ENCODE measurements at places on chromosomes 6 and 20.

DNA sequence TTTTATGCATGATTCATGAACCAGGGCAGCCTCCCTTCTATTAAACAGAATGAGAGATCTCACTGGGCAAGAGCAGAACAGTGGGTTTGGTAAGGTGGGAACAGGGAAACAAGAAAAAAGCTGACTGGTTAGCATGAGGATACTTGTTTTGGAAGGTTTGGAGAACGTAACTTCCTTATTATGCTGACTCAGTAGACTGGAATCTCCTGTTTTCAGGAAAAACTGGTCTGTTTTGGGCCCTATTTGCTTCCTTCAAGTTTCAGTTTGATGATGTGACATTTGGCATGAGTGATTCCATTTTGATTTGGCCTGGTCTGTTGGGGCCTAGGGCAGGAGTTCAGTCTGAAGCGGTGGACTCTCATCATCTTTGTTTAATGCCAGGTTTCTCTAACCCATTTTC, 172.0 kb downstream of the MYLK4 start:
- no peak for DNase-seq

GRCh38 chr6:125859727-125860126, 69.0 kb downstream of the NCOA7 start:
- no peak for DNase-seq

- DNase-seq = peak; percentile 100
Measured at GRCh38 chr20:44187054-44187771, at the start of gene JPH2. TSS of gene JPH2 (minus strand) at chr20:44187188. CDS start at chr20:44186705, 483 bp downstream.

DNA sequence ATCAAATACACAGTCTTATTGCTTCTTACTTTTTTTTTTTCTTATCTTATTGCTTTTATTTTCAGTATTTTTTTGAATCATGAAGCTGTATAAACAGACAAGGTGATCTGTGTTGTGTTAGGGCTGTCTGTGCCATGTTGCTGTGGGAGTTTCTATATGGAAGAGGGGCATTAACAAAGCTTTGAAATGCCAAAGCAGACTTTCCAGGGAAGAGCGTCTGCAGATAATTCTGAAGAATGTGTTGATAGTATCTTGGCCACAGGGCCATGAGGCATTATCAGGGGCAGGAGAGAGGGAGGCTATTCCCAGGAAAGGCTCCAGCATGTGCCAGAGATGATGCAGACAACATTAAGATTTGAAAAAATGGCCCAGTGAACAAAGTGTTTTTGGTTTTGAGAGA, 354.5 kb downstream of the UTRN start:
- no peak for DNase-seq

DNA sequence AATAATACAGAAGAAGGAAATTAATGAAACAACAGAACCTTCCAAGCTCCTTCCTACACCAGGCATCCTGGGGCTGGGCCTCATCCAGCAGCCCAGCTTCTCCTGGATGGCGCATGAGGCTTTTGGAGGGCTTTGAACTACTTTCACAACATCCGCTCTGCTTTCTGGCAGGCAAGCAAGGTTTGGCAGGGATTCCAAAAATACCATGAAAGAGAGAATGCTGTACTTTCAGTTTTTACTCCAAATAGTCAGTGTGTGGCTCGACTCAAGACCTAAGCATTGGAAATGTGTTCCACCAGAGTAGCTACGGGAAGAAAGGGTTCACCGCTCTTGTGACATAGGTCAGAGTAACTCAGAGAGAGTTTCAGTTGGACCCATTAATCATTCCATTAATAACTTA, 125.4 kb downstream of the OPRM1 start:
- peak; percentile 62 for DNase-seq

GRCh38 chr6:165899611-165900010, 236.6 kb upstream of the PDE10A start:
- no peak for DNase-seq

DNA sequence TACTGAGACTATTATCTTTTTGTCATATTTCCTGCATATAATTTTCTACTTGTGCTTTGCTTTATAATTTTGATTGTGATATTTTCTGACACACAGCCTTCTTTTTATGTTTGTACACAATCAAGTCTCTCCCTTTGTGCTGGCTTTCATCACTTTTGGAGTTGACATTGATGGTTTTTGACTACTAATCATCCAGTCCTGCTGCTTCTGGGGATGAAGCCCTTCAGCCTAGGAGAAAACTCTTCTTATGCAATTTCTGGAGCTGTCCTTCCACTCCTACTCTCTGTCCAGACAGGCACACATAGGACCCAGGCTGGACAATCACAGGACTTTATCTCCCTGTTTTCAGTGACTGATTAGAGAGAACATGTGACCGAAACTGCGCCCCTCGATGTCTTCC, 515.0 kb downstream of the KIF16B start:
- DNase-seq = no peak

GRCh38 chr20:63570281-63571086, 3.6 kb downstream of the HELZ2 start:
- DNase-seq = no peak

GRCh38 chr20:60055740-60056139, 97.5 kb downstream of the CDH26 start:
- no peak for DNase-seq

DNA sequence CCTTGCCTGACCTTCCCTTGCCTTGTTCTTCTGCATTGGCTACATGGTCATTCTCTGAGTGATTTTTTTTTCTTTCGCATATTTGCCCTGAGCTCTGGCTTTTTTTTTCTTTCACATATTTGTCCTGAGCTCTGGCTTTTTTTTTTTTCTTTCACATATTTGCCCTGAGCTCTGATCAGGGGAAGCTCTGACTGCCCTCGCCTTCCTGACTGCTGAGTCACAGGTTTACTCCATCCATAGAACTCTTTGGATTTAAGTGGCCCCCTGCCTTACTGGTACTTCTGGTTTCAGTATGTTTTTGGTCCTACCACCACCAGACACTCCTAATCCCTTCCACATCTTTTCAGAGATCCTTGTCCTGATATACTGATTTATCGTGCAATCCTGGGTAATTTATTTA, 201.1 kb downstream of the OGFRL1 start:
- DNase-seq = peak; percentile 90

GRCh38 chr6:223763-224162, 68.5 kb upstream of the DUSP22 start:
- DNase-seq = no peak

- no peak for DNase-seq
Measured at GRCh38 chr6:34617231-34617630, 61.1 kb upstream of the SPDEF start.

- peak; percentile 48 for DNase-seq
Measured at GRCh38 chr6:135534773-135535380, 37.3 kb upstream of the AHI1 start.

DNA sequence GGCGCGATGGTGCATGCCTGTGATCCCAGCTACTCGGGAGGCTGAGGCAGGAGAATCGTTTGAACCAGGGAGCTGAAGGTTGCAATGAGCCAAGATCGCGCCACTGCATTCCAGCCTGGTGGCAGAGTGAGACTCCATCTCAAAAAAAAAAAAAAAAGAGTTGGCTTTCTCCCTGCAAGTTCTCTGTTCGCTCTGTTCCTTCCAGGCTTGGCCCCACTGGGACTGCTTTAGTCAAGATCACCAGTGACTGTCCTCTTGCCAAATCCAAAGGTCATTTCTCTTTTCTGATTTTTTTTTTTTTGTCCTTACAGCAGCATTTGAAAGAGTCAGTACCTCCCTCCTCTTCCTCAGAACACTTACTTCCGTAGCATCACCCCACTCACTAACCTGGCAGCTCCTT, 10.8 kb upstream of the GNRH2 start:
- no peak for DNase-seq

DNA sequence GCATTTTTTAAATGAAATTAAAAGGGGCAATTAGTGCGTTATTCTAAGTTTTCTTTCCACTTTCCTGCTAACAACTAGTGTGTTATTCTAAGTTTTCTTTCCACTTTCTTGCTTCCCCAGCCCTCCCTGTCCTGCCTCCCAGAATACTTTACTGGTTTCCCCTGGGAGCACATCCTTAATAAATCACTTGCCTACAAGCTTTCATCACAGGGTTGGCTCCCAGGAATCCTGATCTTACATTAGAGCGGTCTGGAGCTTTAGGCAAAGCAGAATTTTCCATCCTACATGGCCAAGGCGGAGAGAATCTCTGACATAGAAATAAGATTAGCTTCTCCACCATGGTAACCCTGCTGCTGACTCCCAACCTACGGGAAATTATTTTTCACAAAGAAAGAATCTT, 150.4 kb downstream of the BFSP1 start:
- DNase-seq = no peak

DNA sequence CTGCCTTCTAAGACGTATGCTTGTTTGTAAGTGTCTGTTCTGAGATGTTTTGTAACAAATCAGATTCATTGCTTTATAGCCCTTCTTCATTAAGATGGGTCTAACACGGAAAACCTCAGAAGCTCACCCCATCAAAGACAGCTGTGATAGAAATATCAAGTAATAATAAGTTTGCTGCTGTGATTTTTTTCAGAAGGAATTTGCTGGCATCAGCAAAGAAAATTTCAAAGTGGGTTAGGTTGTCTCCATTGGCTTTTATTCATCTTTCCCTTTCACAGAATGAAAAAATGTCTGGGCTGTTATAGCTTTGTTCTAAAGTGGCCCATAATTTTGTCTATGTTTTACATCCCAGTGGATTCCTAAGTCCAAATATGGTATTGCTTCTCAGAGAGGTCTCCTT, 81.4 kb downstream of the SLX4IP start:
- no peak for DNase-seq

DNA sequence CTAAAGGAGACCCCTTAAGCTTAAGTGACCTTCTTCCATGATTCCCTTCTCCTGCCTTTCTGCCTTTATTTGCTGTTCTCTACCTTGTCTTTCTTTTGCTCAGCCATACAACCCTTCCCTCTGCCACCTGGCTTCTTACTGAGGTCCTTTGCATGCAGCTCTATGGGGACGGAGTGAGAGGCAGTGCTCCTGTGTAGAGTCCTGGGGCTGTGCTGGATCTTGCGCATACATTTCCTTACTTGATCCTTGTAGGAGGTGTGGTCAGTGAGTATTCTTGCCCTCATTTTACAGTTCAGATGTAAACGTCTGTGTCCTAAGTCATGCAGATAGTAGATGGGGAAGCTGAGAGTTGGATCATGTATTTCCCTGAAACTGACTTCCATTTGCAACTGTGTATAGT, 5.7 kb downstream of the SASH1 start:
- no peak for DNase-seq

GRCh38 chr6:69489970-69490369, 306.8 kb downstream of the LMBRD1 start:
- no peak for DNase-seq

GRCh38 chr6:166713434-166714186, 86.6 kb upstream of the RPS6KA2 start:
- no peak for DNase-seq

DNA sequence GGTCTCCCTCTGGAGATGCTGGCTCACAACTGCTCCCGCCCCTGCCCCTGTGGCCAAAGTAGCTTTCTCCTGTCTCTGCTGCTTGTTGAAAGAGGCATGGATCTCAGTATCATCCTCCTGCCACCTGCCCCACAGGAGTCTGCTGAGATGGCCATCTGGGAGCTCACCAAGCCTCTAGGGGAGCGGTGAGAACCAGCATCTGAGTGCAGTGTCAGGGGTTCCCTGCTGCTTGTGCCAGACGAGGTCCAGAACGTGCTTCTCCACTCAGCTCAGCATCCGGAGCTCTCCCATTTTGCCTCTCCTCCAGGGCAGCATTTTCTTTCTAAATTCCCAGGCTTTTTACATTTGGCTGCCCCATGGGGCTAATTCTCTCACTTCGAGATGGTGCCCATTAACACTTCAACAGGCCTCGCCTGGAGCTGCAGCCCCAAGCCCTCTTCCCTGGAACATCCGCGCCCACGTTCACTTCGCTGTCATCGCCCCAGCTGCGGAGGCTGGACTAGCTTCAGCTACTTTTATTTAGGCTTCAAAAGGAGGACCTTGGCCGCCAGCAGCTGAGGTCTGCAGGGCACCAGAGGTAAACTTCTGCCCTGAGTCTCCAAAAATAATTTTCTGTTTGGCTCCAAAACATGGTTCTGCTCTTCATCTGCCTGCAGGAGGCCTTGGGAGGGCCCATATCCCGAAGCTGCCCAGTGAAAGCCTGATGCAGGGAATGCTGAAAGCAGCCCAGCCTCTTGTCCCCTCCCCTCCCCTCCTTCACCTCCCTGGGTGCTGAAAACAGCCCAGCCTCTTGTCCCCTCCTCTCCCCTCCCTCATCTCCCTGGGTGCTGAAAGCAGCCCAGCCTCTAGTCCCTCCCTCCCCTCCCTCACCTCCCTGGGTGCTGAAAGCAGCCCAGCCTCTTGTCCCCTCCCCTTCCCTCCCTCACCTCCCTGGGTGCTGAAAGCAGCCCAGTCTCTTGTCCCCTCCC, 25.2 kb upstream of the MLN start:
- no peak for DNase-seq

DNA sequence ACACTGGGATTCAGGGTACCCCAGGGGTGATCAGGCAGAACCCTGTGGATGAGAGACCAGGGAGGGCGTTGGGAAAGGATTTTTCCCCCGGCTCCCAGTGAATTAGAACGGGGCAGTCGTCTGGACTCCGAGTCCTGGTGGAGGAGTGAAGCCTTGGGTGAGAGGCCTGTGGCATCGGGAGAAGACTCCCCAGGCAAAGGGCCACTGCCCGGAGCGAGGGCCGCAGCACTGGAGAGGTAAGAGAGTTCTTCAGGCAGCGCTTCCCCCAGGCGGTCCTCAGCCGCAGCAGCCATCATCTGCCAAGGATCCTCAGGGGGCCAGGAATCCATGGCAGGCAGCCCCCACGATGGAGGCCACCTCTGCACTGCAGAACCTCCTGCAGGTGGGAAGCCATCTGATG, 663 bp downstream of the C6orf15 start:
- DNase-seq = no peak

DNA sequence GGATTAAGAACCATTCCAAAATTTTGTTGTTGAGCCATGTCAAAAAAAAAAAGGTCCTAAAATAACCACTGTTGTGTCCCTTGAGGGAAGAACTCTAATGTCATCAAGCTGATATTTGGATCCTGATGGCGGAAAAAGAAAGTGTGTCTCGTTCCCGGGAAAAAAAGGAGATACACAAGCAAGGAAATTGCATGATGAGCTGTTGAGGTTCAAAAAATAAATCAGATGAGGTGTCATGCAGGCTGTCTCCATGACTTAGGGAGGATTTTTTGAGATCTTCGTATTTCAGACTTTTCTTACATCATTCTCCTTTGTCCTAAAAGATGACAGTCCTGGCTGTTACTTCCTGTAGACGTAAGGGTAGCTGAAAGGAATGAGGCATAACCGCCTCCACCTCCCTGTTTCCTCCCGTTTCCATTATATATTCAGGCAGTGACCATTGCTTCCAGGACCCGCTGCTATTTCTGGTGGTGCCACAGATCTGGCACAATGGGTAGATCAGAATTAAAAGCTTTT, 117.3 kb upstream of the TNFAIP3 start:
- peak; percentile 23 for DNase-seq

All from RPMI7951 (cell line).